Thyroid gland (tissue), 4 donors: ENCODE measurements at places on chromosomes 2 and 18.

- no peak overlapping the region for H3K4me3 ChIP-seq
- no peak overlapping the region for H3K27ac ChIP-seq
- no peaks in the 10 kb centered on the region for H3K36me3 ChIP-seq
- no peaks in the 10 kb centered on the region for H3K27me3 ChIP-seq
Observed at GRCh38 chr2:223649554-223650533, 47.7 kb upstream of the SCG2 start.

DNA sequence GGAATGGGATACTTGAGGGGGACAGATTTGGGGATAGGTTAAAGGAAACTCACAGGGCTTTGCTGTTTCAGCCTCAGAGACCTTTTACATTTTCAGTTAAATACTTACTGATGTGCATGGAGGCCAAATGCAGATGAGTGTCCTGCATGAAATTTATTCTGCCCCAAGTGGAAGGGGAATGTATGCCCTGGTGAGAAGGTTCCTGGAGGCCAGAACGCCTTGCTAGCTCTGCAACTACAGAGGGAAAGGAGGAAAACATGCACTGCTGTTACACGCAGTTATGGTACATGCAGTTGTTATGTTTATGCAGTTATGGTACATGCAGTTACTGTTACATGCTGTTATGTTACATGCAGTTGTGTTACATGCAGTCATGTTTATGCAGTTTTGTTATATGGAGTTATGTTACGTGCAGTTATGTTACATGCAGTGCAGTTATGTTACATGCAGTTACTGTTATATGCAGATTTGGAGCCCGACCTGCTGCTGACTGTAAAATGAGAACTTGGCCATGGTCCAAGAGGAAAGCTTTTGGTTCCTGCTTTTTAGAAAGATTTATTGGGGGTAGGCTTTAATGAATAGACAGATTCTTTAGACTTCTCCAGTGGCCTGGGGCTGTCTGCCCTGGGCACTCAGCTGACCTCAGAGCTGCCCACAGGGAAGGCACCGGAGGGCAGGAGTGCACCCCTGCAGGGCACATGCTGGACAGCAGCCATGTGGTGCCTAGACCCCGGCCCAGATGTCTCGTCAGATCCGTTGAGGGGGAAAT, 84.1 kb downstream of the LDLRAD4 start:
- H3K4me1 ChIP-seq = no peaks in the 10 kb centered on the region
- no peak overlapping the region for H3K4me3 ChIP-seq
- no peaks in the 10 kb centered on the region for H3K27me3 ChIP-seq
- no peak for DNase-seq
- no peak overlapping the region for H3K27ac ChIP-seq

DNA sequence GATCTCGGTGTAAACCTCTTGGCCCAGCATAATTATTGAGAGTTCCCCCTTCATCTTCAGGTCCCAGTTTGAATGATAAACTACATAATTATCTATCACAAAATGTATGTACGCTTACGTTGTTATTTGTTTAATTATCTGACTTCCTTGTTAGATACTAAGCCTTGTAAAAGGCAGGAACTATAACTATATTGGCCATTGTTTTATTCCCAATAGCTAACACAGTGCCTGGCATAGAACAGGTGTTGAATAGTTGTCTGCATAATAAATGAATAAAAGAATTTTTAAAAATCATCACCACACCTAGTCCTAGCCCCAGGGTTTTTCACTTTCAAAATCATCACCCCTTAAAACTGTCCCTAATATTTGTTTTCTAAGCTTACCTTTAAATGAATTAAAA, 207.9 kb downstream of the MREG start:
- H3K27me3 ChIP-seq = no peaks in the 10 kb centered on the region
- no peaks in the 10 kb centered on the region for H3K36me3 ChIP-seq
- H3K27ac ChIP-seq = no peak overlapping the region
- H3K4me1 ChIP-seq = no peaks in the 10 kb centered on the region
- DNase-seq = no peak

DNA sequence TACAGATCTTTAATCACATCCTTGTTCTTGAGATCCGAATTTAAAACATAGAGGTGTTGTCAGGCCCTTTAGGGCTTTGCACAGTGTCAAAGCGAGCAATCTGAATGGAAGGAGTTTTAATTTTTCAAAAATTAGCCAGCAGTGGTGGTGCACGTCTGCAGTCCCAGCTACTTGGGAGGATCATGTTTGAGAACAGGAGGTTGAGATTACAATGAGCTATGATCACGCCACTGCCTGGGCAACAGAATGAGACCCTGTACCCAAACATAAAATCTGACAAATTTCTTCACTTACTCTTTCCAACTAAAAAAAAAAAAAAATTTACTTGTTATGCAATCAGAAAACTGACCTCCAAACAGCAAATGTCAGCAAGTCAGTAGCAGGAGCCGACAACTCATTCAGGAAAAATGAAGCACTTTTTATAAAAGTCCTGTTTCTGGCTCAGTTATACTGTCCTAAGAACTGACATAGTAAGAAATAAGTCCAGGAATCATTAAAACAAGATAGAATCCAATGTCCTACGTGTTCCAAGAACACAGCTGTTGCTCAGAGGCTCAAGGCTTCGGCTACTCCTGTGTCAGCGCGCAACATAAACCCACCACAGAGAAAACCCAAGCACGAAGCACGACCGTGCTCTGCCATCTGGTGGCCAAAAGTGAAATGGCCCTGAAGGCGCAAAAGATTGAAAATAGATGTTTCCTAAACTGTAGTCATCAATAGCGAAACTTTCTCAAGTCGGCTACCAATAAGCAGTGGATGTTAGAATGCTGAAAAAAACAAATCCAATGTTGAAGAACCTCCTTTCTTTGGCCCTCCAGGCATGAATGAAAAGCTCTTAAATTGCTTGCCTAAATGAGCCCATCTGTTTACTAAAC, 138.1 kb downstream of the INO80D start:
- H3K27me3 ChIP-seq = no peaks in the 10 kb centered on the region
- no peaks in the 10 kb centered on the region for H3K4me1 ChIP-seq
- DNase-seq = peak; percentile 58
- no peak overlapping the region for H3K4me3 ChIP-seq
- H3K36me3 ChIP-seq = no peaks in the 10 kb centered on the region

GRCh38 chr2:149490296-149490695, 97.3 kb downstream of the MMADHC start:
- H3K36me3 ChIP-seq = no peaks in the 10 kb centered on the region
- DNase-seq = no peak
- no peak overlapping the region for H3K27ac ChIP-seq

DNA sequence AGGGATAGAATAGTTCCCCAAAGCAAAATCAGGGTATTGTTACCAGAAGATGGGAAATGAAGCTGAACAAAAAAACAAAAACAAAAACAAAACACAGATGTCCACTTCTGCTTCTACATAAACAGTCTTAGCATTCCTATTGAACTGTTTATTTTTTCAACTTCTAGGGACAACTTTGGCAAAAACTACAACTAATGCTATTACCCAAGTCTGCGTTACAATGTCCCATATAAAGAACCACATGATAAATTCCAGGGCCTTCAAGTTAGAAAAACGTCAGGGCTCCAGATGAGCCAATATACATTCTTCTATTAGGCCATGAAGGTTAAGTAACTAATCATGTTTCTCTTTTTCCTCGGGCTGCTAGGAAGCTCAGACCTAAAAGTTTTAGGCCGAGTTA, 16.9 kb downstream of the PID1 start:
- H3K4me3 ChIP-seq = no peak overlapping the region
- H3K4me1 ChIP-seq = no peaks in the 10 kb centered on the region
- no peak overlapping the region for H3K27ac ChIP-seq
- H3K27me3 ChIP-seq = no peaks in the 10 kb centered on the region

DNA sequence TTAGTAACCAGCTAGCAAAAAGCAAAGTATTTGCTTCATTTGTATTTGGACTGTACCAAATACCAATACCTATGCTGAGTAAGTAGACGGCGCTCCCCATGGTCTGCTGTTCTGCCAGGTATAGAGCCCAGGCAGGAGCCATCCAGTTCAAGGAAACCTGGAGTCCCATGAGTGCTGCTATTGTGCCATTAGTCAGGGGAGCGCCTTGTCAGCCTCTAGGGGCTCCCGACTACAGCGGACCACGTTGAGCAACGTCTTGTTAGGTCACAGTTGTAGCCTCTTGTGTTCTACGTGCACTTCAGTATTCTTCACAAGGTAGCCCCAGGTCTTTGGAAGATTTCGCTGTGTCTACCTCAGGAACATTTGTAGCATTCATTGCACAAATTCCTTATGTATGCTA, 21.6 kb upstream of the SLC9A2 start:
- no peak overlapping the region for H3K27ac ChIP-seq
- no peaks in the 10 kb centered on the region for H3K4me1 ChIP-seq
- no peaks in the 10 kb centered on the region for H3K27me3 ChIP-seq
- DNase-seq = no peak
- H3K4me3 ChIP-seq = no peak overlapping the region

- H3K4me1 ChIP-seq = no peaks in the 10 kb centered on the region
- H3K4me3 ChIP-seq = no peak overlapping the region
- no peak overlapping the region for H3K27ac ChIP-seq
- no peaks in the 10 kb centered on the region for H3K36me3 ChIP-seq
- H3K27me3 ChIP-seq = no peaks in the 10 kb centered on the region
Observed at GRCh38 chr18:55351241-55351691, 236.7 kb downstream of the TCF4 start.

GRCh38 chr2:48471048-48471474, 58.9 kb upstream of the STON1 start:
- peak overlapping the region; percentile 41 for H3K27ac ChIP-seq
- H3K36me3 ChIP-seq = peaks cover 19% of the 10 kb centered on the region
- peak; percentile 10 for DNase-seq
- no peaks in the 10 kb centered on the region for H3K27me3 ChIP-seq
- no peak overlapping the region for H3K4me3 ChIP-seq
- peaks cover 3% of the 10 kb centered on the region for H3K4me1 ChIP-seq

DNA sequence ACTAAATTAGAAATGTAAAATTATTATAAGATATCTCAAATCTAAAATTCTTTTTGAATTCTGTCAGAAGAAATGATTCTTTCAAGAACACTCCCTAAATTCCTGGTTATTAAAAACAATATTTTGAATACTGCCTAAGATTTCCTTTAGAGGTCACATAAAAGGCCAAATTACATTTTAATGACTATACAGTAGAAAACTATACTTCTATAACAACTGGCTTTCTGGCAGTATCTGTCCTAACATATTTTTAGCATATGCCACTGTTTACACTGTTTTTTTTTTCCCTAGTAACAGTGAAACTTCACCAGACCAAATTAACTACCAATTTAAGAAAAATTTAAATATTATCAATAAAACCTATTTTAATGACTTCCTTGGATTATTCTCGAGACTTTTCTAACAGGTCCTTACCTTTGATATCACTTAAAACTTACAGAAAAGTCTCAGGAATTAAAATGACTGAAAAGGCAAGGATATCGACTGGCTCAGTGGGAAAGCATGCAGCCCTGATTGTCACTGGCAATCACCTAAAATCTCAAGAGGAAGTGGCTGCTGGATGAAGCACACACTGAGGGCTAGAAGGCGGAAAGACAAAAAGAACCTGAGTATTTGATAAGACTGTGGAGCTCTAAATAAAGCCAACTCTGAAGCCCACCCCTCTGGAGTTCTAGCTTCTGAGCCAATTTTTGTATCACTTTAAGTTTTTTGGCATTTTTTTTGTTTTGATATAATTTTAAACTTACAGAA, 59.6 kb downstream of the SPIRE1 start:
- H3K27ac ChIP-seq = no peak overlapping the region
- H3K4me1 ChIP-seq = no peaks in the 10 kb centered on the region
- no peak for DNase-seq
- H3K36me3 ChIP-seq = no peaks in the 10 kb centered on the region
- H3K27me3 ChIP-seq = no peaks in the 10 kb centered on the region

DNA sequence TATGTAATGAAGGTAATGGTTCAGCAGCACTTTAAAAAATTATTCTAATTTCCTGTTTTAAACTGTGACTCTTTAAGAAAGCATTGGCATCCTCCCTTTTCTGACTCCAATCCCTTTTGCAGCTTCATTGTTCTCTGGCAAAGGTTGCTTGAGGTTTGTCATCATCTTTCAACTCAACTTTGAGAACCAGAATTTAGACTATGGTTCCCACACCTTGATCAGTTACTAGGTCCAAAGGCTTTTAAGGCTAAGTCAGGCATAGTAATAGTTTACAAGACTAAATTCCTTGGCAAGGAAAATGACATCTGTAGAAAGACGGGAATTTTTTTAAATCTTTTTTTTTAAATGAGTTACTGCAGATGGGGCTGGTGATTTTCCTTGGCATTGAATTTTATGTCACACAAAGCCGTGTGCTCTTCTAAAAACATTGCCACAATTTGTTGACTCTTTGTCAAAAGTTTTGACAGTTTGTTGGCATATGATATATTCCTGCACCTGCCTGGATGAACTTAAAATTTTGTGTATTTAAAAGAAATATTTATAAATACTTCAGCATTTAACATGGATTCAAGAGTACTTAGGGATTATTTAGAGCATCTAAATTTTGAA, 451.0 kb downstream of the MEIS1 start:
- no peaks in the 10 kb centered on the region for H3K27me3 ChIP-seq
- DNase-seq = no peak
- no peaks in the 10 kb centered on the region for H3K36me3 ChIP-seq
- no peak overlapping the region for H3K27ac ChIP-seq

- no peak overlapping the region for H3K4me3 ChIP-seq
- no peak overlapping the region for H3K27ac ChIP-seq
- H3K36me3 ChIP-seq = no peaks in the 10 kb centered on the region
- DNase-seq = no peak
Observed at GRCh38 chr2:134131681-134132489, 122.0 kb upstream of the MGAT5 start.

GRCh38 chr2:141508806-141509595, 621.8 kb downstream of the LRP1B start:
- no peak for DNase-seq
- no peak overlapping the region for H3K4me3 ChIP-seq
- no peaks in the 10 kb centered on the region for H3K36me3 ChIP-seq

- H3K36me3 ChIP-seq = no peaks in the 10 kb centered on the region
- H3K27ac ChIP-seq = no peak overlapping the region
- no peaks in the 10 kb centered on the region for H3K4me1 ChIP-seq
Observed at GRCh38 chr2:71348302-71348701, 16.7 kb downstream of the ZNF638 start.

- H3K36me3 ChIP-seq = no peaks in the 10 kb centered on the region
- H3K4me3 ChIP-seq = no peak overlapping the region
- no peak overlapping the region for H3K27ac ChIP-seq
- H3K27me3 ChIP-seq = no peaks in the 10 kb centered on the region
- no peak for DNase-seq
Observed at GRCh38 chr2:214604861-214605260, 194.0 kb downstream of the VWC2L start.

- no peaks in the 10 kb centered on the region for H3K36me3 ChIP-seq
- H3K27ac ChIP-seq = no peak overlapping the region
- no peaks in the 10 kb centered on the region for H3K4me1 ChIP-seq
- H3K4me3 ChIP-seq = no peak overlapping the region
Observed at GRCh38 chr2:69955029-69955428, 6.4 kb downstream of the ASPRV1 start.

GRCh38 chr2:41379496-41380221, 668.2 kb upstream of the PKDCC start:
- H3K27me3 ChIP-seq = no peaks in the 10 kb centered on the region
- no peak overlapping the region for H3K27ac ChIP-seq
- H3K4me1 ChIP-seq = peaks cover 44% of the 10 kb centered on the region
- H3K4me3 ChIP-seq = no peak overlapping the region

- H3K27me3 ChIP-seq = no peaks in the 10 kb centered on the region
- H3K4me1 ChIP-seq = no peaks in the 10 kb centered on the region
- no peak overlapping the region for H3K4me3 ChIP-seq
- no peak overlapping the region for H3K27ac ChIP-seq
- no peaks in the 10 kb centered on the region for H3K36me3 ChIP-seq
- DNase-seq = no peak
Observed at GRCh38 chr2:179302764-179303571, 38.3 kb upstream of the SESTD1 start.

- H3K4me3 ChIP-seq = no peak overlapping the region
- no peaks in the 10 kb centered on the region for H3K4me1 ChIP-seq
- no peak overlapping the region for H3K27ac ChIP-seq
- no peaks in the 10 kb centered on the region for H3K36me3 ChIP-seq
- H3K27me3 ChIP-seq = no peaks in the 10 kb centered on the region
Observed at GRCh38 chr2:120454654-120455385, 108.9 kb downstream of the INHBB start.
